ENCODE measurements at places on chromosomes 5 and 9. TPM values are rescaled to one million over a fixed set of nuclear protein-coding genes. Genes with fewer than 3 reads are reported as not detected.

- H3K4me1 ChIP-seq: peaks cover 30% of the 10 kb centered on the region
- H3K27me3 ChIP-seq: no peaks in the 10 kb centered on the region
- peak overlapping the region; percentile 82 for H3K4me3 ChIP-seq
- peak overlapping the region; percentile 100 for H3K27ac ChIP-seq
Measured at GRCh38 chr5:181222630-181223057, 437 bp upstream of the TRIM41 start.

DNA sequence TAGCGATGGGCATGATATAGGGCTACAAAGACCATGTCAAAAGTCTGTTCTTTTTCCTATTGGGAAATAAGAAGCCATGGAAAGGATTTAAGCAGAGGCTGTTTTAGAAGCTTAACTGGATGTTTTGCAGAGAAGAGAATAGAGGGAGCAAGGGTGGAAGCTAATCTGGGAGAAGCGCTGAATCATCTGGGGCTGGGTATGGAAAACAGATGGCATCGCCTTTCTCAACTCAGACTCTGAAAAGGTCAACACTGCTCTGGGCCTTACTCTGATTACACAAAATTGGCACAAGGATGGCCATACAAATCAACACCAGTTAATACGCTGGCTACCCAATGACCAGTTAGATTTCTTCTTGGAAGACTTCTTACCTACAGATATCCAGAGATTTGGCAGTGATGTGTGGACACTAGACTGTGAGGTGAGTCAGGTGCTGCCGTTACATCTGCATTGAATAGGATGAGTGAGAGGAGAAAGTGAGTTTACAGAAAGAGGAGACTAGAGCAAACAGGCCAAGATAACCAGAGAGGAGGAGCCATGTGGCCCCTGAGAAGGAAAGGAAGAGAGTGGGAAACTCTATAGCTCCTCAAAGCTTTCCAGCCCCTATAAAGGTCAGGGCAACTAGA, 6.2 kb upstream of the TCERG1 start:
- no peaks in the 10 kb centered on the region for H3K4me1 ChIP-seq
- no peak overlapping the region for H3K4me3 ChIP-seq
- no peak for DNase-seq
- no peaks in the 10 kb centered on the region for H3K36me3 ChIP-seq
- no peak overlapping the region for H3K27ac ChIP-seq

DNA sequence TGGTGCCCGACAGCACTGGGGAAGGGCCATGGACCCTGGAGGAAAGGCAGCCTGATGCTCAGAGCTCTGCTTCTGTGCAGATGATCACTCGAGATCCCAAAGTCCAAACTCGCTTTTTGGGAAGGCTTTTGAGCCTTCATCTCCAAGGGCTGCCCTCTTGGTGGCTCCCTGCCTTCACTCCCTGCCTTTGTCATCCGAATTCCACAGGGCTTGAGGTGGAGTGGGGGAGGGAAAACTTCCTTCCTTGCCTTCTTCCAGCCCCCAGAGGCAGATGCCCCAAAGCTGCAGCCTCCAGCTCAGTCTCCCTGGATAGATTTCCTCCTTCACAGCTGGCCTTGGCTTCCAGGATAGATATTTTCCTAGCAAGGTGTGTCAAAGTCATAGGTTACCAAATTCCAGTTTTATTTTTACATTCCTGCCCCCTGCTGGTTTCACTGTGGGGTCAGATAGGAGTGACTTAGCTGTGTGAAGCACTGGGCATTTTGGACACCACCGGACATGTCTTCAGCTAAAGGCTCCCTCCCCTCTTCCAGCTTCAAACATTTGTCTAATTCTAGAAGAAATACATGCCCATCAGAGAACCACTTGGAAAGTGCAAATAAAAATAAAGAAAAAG, 268.2 kb downstream of the HSPA4 start:
- no peak overlapping the region for H3K4me3 ChIP-seq
- H3K4me1 ChIP-seq: no peaks in the 10 kb centered on the region
- H3K27me3 ChIP-seq: no peaks in the 10 kb centered on the region
- H3K27ac ChIP-seq: no peak overlapping the region
- no peak for DNase-seq

GRCh38 chr5:40780199-40780598, 18.0 kb downstream of the PRKAA1 start:
- H3K36me3 ChIP-seq: peaks cover 3% of the 10 kb centered on the region
- peaks cover 11% of the 10 kb centered on the region for H3K4me1 ChIP-seq
- no peak overlapping the region for H3K4me3 ChIP-seq
- no peak overlapping the region for H3K27ac ChIP-seq

ENTREP1 gene
- 16.6 TPM for total RNA-seq

DNA sequence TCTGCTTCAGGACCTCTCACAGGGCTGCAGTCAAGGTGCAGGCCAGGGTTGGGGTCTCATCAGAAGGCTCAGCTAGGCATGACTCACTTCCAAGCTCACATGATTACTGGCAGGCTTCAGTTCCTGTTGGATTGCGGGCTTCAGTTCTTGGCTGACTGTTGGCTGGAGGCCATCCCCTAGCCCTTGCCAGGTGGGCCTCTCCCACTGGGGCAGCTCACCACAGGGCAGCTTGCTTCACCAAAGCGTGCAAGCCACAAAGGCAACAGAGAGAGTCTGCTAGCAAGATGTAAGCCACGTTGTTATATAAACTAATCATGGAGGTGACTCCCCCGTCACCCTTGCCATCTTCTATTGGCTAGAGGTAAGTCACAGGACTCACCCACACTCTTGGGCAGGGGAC, 14.4 kb downstream of the CPLX2 start:
- no peak for DNase-seq
- H3K4me3 ChIP-seq: no peak overlapping the region
- no peak overlapping the region for H3K27ac ChIP-seq
- no peaks in the 10 kb centered on the region for H3K36me3 ChIP-seq
- no peaks in the 10 kb centered on the region for H3K4me1 ChIP-seq
- peaks cover 3% of the 10 kb centered on the region for H3K27me3 ChIP-seq
